ENCODE measurements at places on chromosomes 11 and 22. TPM values are rescaled to one million over a fixed set of nuclear protein-coding genes. Genes with fewer than 3 reads are reported as not detected.

BCO2 gene
- 0.57 TPM for polyA plus RNA-seq

ACRV1 gene
- polyA plus RNA-seq: 0.14 TPM

DNA sequence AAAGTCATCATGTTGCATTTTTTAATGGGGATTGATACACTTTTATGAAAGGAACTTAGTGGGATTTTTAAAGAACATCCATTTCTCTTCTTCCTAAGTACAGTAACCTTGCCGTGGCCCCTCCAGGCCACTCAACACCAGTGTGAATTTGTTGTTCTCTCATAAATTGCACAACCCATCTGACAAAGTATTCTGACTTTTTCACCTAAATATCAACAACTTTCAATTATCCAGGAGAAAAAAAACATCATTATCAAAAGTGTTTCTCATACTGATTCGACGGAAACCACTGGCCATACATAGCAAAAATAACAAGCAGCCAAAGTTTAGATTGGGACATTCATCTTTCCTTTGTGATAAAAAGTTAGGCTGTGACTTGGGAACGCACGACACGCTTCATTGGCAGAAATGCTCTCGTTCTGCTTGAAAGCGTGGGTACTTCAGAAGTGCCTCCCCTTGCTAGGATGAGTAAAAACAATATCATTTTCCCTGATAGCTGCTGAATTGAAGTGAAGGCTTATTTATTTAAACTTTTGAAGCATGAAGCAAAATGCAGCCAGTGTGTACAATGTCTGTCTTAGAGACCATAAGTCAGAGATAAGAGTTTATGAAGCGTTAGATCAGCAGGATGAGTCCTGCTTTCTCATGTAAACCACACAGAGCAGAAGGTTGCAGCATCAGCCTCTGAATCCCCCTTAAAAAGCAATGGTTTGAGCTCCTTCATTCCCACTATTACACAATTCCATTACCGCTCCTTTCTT lies 20.6 kb upstream of the EIF3M start:
- no peaks in the 10 kb centered on the region for H3K27me3 ChIP-seq
- H3K27ac ChIP-seq: no peak overlapping the region
- no peaks in the 10 kb centered on the region for H3K4me1 ChIP-seq
- no peak for DNase-seq
- H3K36me3 ChIP-seq: no peaks in the 10 kb centered on the region
- H3K4me3 ChIP-seq: no peak overlapping the region

MAJIN gene
- polyA plus RNA-seq: not detected

DNA sequence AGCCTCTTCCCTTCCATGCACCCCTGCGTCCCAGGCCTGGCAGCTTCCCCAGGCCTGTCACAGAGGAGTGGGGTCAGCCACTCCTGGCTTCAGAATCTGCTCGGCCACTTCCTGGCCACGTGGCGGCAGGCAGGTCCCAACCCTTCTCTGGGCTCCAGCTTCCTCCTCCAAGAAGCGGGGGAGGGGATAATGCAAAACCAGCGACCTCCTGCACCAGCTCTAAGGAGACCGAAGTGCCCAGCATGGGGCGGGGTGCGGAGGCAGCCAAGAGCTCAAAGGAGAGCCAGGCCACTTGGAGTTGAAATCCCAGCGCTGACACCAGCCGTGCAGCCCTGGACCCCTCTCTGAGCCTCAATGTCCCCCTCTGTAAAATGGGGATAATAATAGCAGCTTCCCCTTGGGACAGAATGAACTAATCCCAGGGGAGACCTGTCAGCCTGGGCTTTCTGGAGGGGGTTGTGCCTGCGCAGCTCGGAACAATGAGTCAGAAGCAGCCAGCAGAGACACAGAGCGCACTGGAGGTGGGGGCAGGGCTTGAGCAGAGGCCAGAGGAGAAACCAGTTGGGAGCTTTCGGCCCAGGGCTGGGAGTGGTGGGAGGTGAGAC lies 22.8 kb upstream of the PICK1 start:
- no peaks in the 10 kb centered on the region for H3K27me3 ChIP-seq
- H3K4me3 ChIP-seq: no peak overlapping the region
- H3K4me1 ChIP-seq: peaks cover 4% of the 10 kb centered on the region
- no peaks in the 10 kb centered on the region for H3K36me3 ChIP-seq
- DNase-seq: no peak

F2 gene
- polyA plus RNA-seq: not detected

DNA sequence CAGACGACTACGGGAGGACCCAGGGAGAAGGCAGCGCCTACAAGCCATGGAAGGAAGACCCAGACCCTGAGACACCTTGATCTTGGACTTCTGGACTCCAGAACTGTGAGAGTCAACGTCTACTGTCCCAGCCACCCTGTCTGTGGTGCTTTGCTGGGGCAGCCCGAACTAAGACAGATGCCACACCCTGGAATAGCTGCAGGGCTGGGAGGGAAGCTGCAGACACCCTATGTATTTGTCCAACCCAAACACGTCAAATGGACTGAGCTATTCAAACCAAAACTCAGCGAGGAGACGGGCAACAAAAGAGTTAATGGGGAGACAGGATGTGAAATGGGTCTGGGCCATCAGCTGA lies 169.3 kb downstream of the CTTN start:
- H3K36me3 ChIP-seq: no peaks in the 10 kb centered on the region
- no peak overlapping the region for H3K27ac ChIP-seq
- peaks cover 13% of the 10 kb centered on the region for H3K27me3 ChIP-seq
- no peaks in the 10 kb centered on the region for H3K4me1 ChIP-seq
- no peak for DNase-seq
- H3K4me3 ChIP-seq: no peak overlapping the region

DNA sequence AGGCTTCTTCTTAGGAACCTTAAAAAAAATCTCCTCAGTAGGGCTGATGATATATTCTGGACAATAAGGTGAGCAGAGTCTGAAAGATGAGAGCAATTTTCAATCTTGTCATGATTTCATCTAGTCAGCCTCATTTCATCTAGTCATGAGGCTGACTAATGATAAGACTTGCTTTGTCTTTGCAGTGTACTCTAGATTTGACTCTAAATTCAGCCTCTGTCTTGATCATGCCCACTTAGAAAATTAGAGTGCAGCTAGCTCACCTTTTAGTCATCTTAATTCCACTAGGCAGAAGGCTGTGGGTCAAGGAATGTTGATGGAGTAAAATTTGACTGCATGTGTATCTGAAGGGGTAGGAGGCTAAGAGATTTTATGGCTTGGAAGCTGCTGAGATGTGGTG lies 5.5 kb downstream of the EHF start:
- H3K27ac ChIP-seq: no peak overlapping the region
- no peaks in the 10 kb centered on the region for H3K36me3 ChIP-seq
- no peaks in the 10 kb centered on the region for H3K4me1 ChIP-seq
- DNase-seq: no peak

PLEKHA7 gene
- polyA plus RNA-seq: 0.15 TPM

MMP7 gene
- polyA plus RNA-seq: 0.36 TPM

GRCh38 chr11:69361466-69361865 lies 67.5 kb downstream of the MYEOV start:
- H3K27me3 ChIP-seq: no peaks in the 10 kb centered on the region
- no peaks in the 10 kb centered on the region for H3K4me1 ChIP-seq
- no peak overlapping the region for H3K4me3 ChIP-seq
- H3K36me3 ChIP-seq: no peaks in the 10 kb centered on the region
